ENCODE measurements at places on chromosomes 12 and 14.

DNA sequence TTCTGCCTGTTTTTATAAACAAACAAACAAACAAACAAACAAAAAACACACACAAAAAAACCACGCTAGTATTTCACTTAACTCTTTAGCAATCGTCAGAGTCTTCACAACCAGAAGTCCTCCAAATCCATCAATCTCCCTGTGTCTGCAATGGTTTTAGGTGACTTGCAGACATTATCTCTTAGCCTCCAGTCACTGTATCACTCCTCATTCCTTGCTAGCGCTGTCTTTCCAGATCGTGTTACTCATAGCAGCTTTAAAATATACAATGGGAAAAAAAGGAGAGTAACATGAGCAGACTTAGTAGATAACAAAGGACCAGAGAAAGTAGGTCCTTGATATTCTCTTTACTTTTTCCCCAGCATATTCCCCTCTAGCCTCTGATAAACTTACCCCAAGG, 15.5 kb upstream of the ETNK1 start:
- no peak overlapping the region for H3K27ac ChIP-seq
- H3K4me3 ChIP-seq = no peak overlapping the region
- no peaks in the 10 kb centered on the region for H3K27me3 ChIP-seq
- H3K4me1 ChIP-seq = no peaks in the 10 kb centered on the region
- ATAC-seq = no peak

DNA sequence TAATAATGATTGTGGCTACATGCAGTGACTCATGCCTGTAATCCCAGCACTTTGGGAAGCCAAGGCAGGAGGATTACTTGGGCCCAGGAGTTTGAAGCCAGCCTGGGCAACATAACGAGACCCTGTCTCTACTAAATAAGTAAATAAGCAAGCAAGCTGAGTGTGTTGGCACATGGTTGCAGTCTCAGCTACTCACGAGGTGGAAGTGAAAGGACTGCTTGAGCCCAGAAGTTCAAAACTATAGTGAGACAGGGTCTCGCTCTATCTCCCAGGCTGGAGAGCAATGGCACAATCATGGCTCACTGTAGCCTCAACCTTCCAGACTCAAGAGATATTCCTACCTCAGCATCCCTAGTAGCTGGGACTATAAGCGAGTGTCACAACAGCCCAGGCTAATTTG, 64.7 kb downstream of the RPS6KA5 start:
- H3K4me3 ChIP-seq = no peak overlapping the region
- peaks cover 17% of the 10 kb centered on the region for H3K36me3 ChIP-seq
- peaks cover 13% of the 10 kb centered on the region for H3K4me1 ChIP-seq
- peak overlapping the region; percentile 12 for H3K27ac ChIP-seq

GRCh38 chr12:113287899-113288282, 47.0 kb downstream of the SLC8B1 start:
- no peak overlapping the region for H3K27ac ChIP-seq
- ATAC-seq = no peak
- no peaks in the 10 kb centered on the region for H3K27me3 ChIP-seq
- H3K4me1 ChIP-seq = no peaks in the 10 kb centered on the region
- H3K36me3 ChIP-seq = peaks cover 74% of the 10 kb centered on the region

DNA sequence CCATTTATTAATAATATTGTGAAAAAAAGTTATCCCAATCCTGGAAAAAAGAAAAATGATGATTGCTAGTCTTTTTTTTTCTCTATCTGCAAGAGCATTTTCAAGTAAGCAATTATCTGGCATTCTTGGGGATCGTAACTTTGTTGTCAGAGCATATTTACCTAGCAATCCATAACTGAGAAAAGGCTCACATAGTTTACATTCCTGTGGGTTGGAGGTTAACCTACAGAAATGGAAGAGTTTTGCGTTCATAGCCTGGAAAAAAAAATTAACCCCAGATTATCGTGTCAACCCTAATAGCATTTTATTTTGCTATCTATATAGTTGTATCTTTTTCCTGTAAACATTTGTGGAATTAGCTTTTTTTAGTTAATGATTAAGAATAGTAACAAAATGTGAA, 292.3 kb downstream of the DAD1 start:
- no peak overlapping the region for H3K27ac ChIP-seq
- no peaks in the 10 kb centered on the region for H3K27me3 ChIP-seq

DNA sequence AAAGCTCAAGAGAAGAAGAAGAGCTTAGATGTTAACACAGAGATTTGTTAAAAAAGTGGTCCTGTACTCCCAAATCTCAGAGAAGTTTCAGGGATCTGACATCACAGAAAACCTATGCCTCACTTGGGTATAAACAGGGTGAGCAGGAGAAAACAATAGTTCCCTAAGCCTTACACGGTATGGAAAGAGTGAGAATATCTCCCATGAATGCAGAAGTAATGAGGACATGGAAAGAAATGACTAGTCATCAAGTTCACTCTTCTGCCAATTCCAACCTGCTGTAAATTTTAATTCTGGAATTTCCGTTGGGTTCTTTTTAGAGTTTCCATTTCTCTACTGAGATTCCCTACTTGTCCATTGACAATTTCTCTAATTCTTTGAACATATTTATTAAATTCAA, 6.2 kb upstream of the PTGER2 start:
- H3K4me3 ChIP-seq = no peak overlapping the region
- H3K27me3 ChIP-seq = peaks cover 18% of the 10 kb centered on the region
- no peaks in the 10 kb centered on the region for H3K36me3 ChIP-seq
- no peak for ATAC-seq
- peaks cover 16% of the 10 kb centered on the region for H3K4me1 ChIP-seq
- H3K27ac ChIP-seq = no peak overlapping the region

GRCh38 chr14:101761032-101761880, at the start of gene PPP2R5C:
TSS of gene PPP2R5C (plus strand) at chr14:101761709. CDS start at chr14:101761894, 185 bp downstream.
- peak within 1 kb of the TSS; percentile 79 for H3K27ac ChIP-seq
- ATAC-seq = peak; percentile 89
- peaks cover 25% of the 10 kb centered on the region for H3K36me3 ChIP-seq
- peaks cover 35% of the 10 kb centered on the region for H3K4me1 ChIP-seq
- peak within 1 kb of the TSS; percentile 92 for H3K4me3 ChIP-seq

GRCh38 chr12:51012570-51013236, 13.5 kb downstream of the SLC11A2 start:
- H3K36me3 ChIP-seq = no peaks in the 10 kb centered on the region
- H3K4me3 ChIP-seq = no peak overlapping the region
- H3K27ac ChIP-seq = no peak overlapping the region
- H3K4me1 ChIP-seq = peaks cover 13% of the 10 kb centered on the region
- no peak for ATAC-seq

- no peak for ATAC-seq
- H3K4me1 ChIP-seq = no peaks in the 10 kb centered on the region
- H3K27ac ChIP-seq = no peak overlapping the region
- no peak overlapping the region for H3K4me3 ChIP-seq
- H3K36me3 ChIP-seq = no peaks in the 10 kb centered on the region
- peaks cover 78% of the 10 kb centered on the region for H3K27me3 ChIP-seq
Observed at GRCh38 chr12:2323532-2324255, 270.9 kb downstream of the CACNA1C start.

DNA sequence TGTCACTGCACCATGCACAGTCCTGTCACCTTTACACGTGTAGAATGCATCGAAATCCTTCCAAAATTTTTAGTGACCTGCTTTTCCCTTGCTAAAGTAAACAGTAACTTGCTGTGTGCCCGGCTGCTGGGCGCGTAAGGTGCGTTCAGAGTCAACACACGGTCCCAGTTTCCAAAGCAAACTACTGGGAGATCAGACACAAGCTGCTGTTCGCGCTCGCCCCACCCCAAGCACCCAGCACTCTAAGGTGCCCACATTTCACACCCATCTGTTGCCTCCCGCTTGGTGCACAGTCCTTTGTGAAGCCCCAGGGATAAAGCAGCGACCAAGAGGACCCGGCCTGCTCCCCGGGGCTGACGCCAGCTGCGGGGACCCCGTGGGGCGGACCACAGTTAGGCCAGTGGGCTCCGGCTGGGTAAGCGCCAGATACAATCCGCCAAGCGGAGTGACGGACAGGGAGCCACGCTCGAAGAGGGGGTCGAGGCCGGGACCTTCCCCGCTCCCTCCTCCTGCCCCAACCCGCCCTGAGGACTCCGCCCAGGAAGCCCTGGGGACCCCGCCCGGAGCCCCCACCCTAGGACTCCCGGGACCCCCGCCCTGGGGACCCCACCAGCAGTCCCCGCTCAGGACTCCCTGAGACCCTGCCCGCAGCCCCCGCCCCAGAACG, 633 bp downstream of the STX2 start:
- H3K4me1 ChIP-seq = peaks cover 13% of the 10 kb centered on the region
- no peaks in the 10 kb centered on the region for H3K36me3 ChIP-seq
- ATAC-seq = peak; percentile 9
- no peaks in the 10 kb centered on the region for H3K27me3 ChIP-seq
- H3K27ac ChIP-seq = no peak overlapping the region

DNA sequence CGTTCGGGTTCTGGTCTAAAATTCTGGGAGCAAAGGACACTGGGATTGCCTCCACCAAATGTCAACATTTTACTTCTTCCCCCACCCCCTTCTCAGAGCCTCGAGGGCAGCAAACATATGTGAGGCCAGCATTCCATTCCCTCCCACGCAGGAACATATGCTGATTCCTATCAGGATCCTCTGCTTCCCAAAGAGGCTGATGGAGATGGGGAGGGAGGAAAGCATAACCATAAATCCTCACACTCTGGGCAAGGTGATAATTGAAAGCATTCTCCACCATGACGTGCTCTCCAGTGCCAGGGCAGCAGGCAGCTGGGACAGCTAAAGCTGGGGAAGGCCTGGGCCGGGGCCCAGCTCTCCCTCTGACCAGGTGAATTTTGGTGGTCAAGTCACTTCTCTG, 395.0 kb downstream of the ZFP36L1 start:
- no peak overlapping the region for H3K4me3 ChIP-seq
- ATAC-seq = no peak
- peaks cover 18% of the 10 kb centered on the region for H3K36me3 ChIP-seq
- peaks cover 83% of the 10 kb centered on the region for H3K4me1 ChIP-seq

GRCh38 chr12:76726626-76727025, 37.3 kb upstream of the ZDHHC17 start:
- H3K36me3 ChIP-seq = no peaks in the 10 kb centered on the region
- no peaks in the 10 kb centered on the region for H3K27me3 ChIP-seq
- H3K4me1 ChIP-seq = no peaks in the 10 kb centered on the region
- ATAC-seq = no peak
- H3K27ac ChIP-seq = no peak overlapping the region

DNA sequence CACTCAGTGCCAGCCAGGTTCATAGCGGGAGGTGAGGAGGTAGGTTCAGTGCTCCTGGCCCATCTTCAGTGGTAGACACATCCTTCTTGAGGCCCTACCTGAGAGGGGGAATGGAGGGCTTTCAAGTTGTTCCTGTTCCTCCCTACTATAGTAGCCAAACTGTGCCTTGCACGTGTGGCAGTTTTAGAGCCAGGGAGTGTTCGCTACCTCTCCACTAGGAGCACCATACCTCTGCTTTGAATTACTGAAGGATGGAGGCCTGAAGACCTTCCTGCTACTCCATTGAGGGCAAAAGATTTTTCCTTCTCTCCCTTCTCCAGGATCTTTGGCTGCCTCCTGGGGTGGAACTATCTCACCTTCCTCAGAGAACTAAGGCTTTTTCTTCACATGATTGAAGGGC, 5.9 kb upstream of the ALG10 start:
- H3K4me1 ChIP-seq = no peaks in the 10 kb centered on the region
- no peaks in the 10 kb centered on the region for H3K36me3 ChIP-seq
- no peak overlapping the region for H3K4me3 ChIP-seq
- no peak overlapping the region for H3K27ac ChIP-seq
- no peak for ATAC-seq

- no peaks in the 10 kb centered on the region for H3K36me3 ChIP-seq
- H3K27ac ChIP-seq = peak overlapping the region; percentile 19
- peak overlapping the region; percentile 35 for H3K4me3 ChIP-seq
- peak; percentile 84 for ATAC-seq
- H3K4me1 ChIP-seq = peaks cover 33% of the 10 kb centered on the region
Observed at GRCh38 chr12:6764011-6764828, 1.9 kb upstream of the PTMS start.

- no peak for ATAC-seq
- H3K4me3 ChIP-seq = no peak overlapping the region
- H3K36me3 ChIP-seq = no peaks in the 10 kb centered on the region
- no peak overlapping the region for H3K27ac ChIP-seq
- no peaks in the 10 kb centered on the region for H3K4me1 ChIP-seq
- H3K27me3 ChIP-seq = peaks cover 24% of the 10 kb centered on the region
Observed at GRCh38 chr12:233615-233968, 19.6 kb upstream of the SLC6A12 start.

GRCh38 chr14:78610994-78611393, 440.8 kb downstream of the NRXN3 start:
- no peaks in the 10 kb centered on the region for H3K27me3 ChIP-seq
- no peak overlapping the region for H3K4me3 ChIP-seq
- H3K4me1 ChIP-seq = no peaks in the 10 kb centered on the region
- H3K27ac ChIP-seq = no peak overlapping the region

DNA sequence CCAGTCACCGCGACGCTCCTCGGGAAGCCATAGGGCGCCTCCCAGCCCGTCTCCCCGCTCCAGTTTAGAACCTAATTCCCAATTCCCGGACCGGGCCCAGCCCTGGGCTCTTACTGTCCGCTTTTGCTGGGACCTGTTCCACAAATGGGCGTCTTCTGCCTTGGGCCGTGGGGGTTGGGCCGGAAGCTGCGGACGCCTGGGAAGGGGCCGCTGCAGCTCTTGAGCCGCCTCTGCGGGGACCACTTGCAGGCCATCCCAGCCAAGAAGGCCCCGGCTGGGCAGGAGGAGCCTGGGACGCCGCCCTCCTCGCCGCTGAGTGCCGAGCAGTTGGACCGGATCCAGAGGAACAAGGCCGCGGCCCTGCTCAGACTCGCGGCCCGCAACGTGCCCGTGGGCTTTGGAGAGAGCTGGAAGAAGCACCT, 797 bp downstream of the UNG start:
- H3K27me3 ChIP-seq = no peaks in the 10 kb centered on the region
- H3K4me1 ChIP-seq = peaks cover 35% of the 10 kb centered on the region
- ATAC-seq = peak; percentile 45
- peak overlapping the region; percentile 83 for H3K4me3 ChIP-seq
- H3K36me3 ChIP-seq = peaks cover 5% of the 10 kb centered on the region
- H3K27ac ChIP-seq = peak overlapping the region; percentile 45

DNA sequence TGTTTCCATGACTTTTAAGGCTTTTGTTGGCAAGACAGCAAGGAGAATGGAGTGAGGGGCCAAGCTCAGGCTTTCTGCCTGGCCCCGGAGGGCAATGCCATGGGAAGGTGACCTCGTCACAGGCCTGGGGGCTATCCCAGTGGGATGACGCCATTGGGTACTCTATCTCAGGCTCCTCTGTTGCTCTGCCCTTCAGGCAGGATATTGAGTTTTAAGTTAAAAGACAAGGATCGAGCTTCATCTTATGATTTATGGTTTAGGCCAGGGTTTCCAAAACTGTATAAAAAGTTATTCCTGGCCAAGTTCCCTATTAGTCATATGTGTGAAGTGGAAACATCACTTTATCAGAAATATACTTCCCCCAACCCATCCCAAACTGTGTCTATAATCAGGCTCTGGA, 127.7 kb downstream of the ZFP36L1 start:
- peaks cover 65% of the 10 kb centered on the region for H3K4me1 ChIP-seq
- peak overlapping the region; percentile 91 for H3K27ac ChIP-seq
- H3K27me3 ChIP-seq = no peaks in the 10 kb centered on the region
- ATAC-seq = no peak
- H3K4me3 ChIP-seq = no peak overlapping the region

DNA sequence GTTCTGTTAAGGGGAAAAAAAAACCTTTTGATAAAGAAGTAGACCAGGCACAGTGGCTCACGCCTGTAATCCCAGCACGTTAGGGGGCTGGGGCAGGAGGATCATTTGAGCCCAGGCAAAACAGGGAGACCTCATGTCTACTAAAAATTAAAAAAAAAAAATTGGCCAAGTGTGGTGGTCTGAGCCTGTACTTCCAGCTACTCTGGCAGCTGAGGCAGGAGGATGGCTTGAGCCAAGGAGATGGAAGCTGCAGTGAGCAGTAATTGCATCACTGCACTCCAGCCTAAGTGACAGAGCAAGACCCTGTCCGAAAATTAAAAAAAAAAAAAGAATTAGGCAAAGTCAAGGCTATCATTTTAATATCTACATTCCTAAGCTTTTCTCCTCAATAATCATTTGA, 124.8 kb upstream of the CPM start:
- H3K36me3 ChIP-seq = no peaks in the 10 kb centered on the region
- H3K27ac ChIP-seq = no peak overlapping the region
- no peak for ATAC-seq
- H3K27me3 ChIP-seq = no peaks in the 10 kb centered on the region
- no peak overlapping the region for H3K4me3 ChIP-seq
